Stimulated activated CD8-positive, alpha-beta memory T cell treated with anti-CD3 and anti-CD28 coated beads, Interleukin-7, amount 100 ng/mL, for 1 hour (primary cell): ENCODE measurements at places on chromosomes 4 and X.

- no peak for DNase-seq
Measured at GRCh38 chrX:46918434-46918833, 6.2 kb downstream of the JADE3 start.

DNA sequence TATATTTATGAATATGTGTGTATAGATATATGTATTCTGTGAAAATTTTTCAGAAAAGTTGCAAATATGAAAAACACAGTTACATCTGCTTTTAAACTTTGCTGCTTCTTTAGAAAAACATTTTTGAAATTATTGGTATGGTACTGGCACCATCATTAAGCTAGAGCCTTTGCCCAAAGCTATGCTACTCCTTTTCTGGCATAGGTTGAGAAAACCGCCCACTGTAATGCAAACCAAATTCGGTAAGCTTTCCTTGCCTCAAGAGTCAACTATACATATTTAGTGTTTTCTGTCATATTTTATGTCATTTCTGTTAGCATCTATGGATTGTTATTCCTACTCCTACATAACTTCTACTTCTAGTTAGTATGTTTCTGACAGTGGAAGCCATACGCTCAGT is 50.7 kb downstream of the ANTXR2 start:
- no peak for DNase-seq

GRCh38 chr4:38870098-38870808 is 2.6 kb downstream of the FAM114A1 start:
- no peak for DNase-seq

DNA sequence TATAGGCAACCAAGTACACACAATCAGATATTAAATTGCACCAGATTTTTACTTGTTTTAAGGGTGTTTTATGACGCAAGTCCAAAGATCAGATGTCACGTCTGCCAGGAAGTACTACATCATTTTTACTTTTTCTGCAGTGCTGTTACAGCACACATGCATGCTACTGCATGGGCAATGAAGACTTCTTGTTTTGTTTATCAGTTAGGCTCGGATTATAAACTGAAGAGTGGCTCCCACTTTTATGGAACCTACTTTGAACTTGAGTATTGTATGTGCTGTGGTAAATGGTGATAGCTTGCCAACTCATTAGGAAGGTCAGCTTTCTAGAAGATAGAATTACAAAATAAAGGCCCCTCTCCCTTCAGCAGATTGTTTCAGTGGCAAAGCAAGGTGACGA is 131.6 kb downstream of the CEP135 start:
- DNase-seq, result no peak

- DNase-seq, result no peak
Measured at GRCh38 chrX:75746891-75747639, 38.0 kb downstream of the MAGEE2 start.

DNA sequence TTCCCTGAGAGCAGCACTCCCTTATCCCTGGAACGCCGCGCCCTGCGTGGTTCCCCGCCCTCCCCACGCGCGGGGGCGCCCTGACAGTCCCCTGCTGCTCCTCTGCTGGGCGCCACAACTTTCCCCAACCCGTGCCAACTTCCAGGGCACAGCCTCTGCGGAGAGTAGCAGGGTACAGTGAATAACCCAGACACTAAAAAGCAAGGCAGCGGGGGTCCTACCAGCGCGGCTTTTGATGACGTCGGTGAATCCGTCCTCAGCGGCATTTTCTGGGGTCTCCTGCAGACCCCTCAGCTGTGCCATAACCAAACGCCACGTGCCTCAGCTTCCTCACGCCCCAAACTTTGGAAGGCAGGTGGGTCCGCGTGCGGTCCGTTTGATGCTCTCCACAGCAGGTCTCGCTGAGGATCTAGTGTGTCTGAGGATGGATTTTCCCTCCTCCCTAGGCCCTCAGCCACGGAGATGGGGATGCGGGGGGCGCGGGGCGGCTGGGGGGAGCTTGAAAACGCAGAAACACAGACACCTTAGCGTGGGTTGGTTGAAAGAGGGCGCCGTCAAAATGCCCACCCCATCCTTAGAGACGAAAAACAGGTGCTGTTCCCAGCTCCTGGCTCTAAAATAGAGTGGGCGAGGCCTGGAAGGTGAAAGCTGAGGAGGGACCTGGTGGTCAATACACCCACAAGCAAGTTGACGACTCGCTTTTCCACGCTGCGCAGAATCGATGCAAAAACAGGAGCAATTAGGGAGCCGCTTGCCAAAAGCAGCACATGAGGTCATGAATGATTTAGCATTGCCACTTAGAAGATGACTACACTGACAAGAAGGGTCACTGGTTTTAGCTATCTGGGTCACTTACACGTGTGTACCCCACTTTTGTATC is 405.6 kb downstream of the FAM47A start:
- no peak for DNase-seq

DNA sequence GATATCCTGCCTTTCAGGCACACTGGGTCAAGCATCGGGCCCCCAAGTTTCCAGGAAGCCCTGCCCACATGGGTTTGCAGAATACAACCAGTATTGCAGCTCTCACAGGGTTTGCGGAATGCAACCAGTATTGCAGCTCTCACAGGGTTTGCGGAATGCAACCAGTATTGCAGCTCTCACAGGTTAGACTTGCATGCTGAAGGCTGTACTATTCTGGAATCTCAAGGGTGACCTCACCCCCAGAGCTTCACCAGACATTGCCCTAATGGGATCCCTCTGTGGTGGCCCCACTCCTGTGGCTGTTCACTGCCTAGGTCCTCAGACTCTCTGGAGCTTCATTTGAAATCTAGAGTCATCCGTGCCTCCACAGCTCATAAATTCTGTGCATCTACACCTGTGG is 640.7 kb upstream of the ATOH1 start:
- DNase-seq, result no peak

DNA sequence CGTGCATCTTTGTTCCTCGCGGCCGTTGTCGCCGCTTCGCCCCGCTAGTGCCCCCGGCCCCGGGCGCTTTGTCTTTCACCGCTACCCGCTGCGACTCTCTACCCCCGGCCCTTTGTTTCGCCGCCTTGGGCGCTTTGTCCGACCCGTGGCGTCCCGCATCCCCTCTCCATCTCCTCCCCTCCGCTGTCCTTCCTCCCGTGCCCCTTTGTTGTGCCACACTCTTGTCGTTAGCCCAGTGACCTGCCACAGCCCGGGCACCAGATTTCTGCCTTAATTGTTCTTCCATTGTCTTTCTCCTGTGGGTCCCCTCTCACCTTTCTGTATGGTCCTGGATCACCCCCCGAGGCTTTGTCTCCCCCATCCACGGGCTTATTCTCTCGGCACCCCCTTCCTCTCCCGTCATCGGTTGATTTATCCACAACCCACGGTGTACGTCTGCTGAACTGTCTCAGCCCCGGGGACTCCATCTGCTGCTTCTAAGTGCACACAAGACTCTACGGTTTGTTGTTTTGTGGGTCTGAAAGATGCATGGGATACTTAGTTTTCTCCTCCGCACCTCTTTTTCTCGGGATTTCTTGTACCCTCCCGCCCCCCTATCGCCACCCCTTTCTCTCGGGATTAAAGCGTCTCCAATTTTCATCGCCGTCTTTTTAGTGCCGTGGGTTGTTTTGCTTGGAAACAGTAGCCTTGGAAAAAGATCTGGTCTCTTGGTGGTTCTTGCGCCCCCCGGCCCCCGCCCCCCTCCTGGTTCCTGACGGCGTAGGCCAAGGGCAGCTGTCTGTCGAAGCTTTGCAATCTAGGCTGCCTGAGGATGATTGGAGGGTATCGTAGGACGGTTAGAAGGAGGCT is 783 bp downstream of the RBPJ start:
- peak; percentile 3 for DNase-seq

- DNase-seq, result no peak
Measured at GRCh38 chr4:61350932-61351331, 150.8 kb downstream of the ADGRL3 start.

DNA sequence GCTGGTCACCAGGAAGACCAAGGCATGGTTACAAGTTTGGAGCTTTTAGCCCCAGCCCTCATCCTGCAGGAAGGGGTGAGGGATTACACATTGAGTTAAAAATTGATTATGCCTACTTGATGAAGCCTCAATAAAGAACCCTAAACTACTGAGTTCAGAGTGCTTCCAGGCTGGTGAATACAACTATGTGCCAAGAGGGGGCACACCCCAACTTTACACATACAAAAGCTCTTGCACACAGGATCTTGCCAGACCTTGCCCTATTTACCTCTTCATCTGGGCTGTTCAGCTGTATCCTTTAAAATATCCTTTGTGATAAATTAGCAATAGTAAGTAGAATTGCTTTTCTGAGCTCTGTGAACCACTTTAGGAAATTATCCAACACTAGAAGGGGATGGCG is 489.3 kb downstream of the INPP4B start:
- no peak for DNase-seq

GRCh38 chr4:83851261-83852084 is 315.6 kb downstream of the GPAT3 start:
- no peak for DNase-seq

GRCh38 chr4:73244945-73245601 is 13.5 kb downstream of the ANKRD17 start:
- no peak for DNase-seq

DNA sequence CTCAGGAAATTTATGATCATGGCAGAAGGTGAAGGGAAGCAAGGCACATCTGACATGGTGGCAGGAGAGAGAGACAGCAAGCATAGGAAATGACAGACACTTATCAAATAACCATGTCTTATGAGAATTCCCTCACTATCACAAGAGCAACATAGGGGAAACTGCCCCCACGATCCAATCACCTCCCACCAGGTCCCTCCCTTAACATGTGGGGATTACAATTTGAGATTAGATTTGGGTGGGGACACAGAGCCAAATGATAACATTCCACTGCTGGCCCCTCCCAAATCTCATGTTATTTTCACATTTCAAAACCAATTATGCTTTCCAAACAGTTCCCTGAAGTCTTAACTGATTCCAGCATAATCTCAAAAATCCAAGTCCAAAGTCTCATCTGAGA is 8.2 kb upstream of the TMA16 start:
- no peak for DNase-seq

DNA sequence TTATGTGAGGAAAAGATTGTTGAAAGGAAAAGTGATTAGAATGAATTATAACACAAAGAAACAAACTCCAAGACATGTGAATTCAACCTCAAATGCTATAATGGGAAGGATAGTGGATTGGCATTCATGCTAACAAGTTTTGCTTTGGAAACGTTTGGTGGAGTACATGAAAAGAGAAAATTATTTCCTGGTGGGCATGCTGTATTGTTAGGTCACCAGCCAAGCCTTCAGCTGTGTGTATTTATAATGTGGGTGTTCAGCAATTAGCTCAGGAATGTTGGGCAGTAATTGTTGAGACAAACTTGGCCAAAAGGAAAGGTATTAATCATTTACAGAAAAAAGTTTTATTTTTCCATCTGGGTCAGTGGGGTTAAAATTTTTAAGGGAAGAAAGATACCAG is 198.9 kb upstream of the ARSJ start:
- no peak for DNase-seq

GRCh38 chr4:57064811-57065711 is 45.1 kb downstream of the IGFBP7 start:
- DNase-seq, result no peak

DNA sequence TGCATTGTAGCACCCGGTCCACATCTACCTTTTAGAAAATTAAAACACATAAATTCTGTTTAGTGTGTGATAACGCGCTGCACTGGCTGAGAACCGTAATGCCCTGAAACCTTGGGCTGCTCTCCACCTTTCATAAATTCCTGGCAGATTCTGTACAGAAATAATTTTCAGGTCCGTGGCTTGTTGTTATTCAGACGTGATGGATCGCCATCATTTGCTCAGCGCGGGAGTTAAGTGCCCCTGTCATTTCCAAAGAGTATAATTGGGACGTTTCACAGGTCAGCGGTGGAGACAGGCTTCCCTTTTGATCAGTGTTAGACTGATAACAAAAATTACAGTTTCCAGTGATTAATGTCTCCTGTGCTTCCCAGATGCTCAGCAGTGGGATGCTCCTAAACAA is 16.5 kb downstream of the UVSSA start:
- DNase-seq, result no peak

DNA sequence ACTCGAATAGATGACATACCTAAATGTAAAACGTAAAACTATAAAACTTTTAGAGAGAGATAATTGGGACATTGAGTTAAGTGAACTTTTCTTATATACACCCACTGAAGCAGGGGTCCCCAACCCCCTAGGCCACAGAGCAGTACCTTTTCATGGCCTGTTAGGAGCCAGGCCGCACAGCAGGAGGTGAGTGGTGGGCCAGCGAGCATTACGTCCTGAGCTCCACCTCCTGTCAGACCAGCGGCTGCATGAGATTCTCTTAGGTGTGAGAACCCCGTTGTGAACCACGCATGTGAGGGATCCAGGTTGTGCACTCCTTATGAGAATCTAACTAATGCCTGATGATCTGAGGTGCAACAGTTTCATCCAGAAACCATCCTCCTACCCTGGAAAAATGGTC is 114.8 kb downstream of the HMX1 start:
- DNase-seq, result no peak

- DNase-seq, result no peak
Measured at GRCh38 chr4:180028682-180029081, 2214.5 kb upstream of the TENM3 start.

GRCh38 chr4:91909963-91910362 is 393.8 kb upstream of the GRID2 start:
- no peak for DNase-seq

DNA sequence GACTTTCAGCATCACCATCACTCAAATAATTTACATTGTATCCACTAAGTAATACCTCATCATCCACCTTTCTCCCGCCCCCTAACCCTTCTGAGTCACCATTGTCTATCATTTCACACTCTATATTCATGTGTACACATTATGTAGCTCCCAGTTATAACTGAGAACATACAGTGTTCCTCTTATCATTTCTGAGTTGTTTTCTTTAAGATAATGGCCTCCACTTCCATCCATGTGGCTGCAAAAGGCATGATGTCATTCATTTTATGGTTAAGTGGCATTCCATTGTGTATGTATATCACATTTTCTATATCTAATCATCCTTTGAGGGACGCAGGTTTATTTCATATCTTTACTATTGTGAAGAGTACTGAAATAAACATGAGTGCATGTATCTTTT is 14.6 kb upstream of the NDST4 start:
- DNase-seq, result no peak

DNA sequence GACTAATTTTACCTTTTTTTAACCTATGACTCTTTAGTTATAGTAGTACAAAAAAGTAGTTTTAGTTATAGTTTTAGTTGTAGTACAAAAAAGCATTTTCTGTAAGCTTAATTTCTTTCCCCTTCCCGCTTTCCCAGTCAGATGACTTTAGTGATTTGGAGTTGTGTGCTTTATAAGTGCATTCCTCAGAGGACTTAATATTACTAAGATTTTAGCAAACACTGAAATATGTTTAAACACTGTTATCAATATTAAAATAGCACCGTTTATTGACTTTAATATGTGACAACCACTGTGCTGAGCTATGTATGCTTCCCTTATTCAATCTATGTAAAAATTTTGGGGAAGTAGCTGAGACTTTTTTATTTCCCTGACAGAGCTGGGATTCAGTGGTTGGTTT is 22.8 kb downstream of the GUF1 start:
- DNase-seq, result no peak

DNA sequence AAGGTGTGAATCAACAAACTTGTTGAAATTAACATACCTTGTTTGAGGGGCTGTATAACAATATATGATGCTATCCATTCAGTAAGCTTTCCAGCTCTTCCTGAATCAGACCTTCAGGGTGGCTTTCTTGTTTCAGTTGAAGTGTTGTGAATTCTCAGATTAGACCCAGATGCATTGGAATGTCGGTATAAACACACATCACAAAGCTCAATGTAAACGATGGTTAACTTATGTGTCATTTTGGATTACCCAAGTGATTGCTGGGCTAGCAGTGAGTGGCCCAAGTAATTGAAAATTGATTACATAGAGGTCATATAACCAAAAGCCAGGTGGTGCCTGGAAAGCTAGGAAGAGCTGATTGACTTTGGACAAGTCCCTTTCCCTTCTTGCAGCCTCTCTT is 115.0 kb downstream of the SHROOM4 start:
- DNase-seq, result no peak
